ENCODE measurements at places on chromosomes 11 and 22.

DNA sequence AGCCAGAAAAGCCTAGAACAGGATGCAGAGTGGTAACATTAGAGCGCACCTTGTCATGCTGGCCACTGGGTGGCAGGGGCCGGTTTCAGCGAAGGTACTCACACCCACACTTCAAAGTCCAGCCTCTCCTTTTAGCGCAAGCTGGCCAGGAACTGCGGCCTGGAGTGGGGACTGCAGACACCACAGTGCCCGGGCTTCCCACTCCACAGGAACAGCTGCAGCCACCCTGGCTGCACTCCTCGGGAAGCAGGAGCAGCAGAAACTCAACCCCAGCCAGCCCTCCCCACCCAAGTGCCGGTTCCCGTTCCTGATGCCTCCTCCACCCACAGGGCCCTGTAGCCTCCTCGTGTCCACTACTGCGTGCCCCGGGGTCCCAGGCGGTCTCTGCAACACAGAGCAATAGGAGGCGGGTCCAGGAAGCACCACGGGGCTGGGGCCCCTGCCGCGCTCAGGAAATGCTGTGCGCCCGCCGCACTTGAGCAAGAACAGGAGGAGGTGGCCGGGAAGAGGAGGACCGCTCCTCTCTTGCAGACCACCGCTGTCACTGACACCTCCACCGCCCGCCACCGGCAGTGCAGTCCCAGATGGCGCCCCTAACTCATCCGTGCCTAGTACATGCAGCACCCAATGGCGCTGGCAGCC, 2.2 kb downstream of the RFPL2 start:
- no peak for DNase-seq

DNA sequence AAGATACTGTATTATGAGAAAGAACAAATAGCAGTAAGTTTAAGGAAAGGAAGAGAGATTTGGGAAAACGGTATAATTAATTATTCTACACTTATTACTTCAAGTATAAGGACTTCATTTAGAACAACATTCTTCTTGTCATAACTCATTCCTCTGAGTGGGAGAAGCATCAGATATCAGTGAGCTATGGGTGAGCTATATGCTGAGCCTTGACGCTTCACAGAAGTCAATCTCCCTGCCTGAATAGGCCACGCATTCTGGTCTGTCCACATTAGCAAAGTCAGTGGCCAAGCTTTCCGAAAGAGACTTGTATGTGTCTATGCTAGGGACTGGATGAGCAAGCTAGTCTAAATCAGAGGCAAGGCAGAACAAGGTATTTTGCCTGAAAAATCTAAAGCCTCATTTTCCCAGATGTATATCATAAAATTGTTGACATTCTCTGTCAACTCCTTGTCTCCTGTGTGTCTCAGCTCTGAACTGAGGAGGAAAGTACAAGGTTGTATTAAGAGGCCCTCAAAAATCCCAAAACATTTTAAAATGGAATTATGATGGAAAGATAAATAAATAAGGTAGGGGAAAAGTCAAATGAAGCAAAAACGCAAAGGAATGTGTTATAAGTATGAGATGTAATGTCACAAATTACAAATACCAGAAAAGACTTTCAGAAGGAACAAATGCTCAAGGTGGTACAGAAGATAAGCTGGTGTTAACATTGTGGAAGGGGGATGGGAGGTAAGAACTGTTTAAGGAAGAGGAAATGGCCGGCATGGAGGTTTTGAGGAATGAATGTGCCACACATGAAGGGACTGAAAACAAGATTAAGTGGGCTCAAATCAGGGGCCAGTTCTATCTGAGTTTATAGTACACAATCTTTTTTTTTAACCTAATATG, 1.4 kb downstream of the OR52N2 start:
- no peak for DNase-seq

- no peak for DNase-seq
Measured at GRCh38 chr11:134630861-134631260, 218.8 kb upstream of the B3GAT1 start.

- DNase-seq: no peak
Measured at GRCh38 chr11:89267660-89268302, 90.1 kb downstream of the TYR start.

- no peak for DNase-seq
Measured at GRCh38 chr11:22554221-22554620, 71.4 kb downstream of the FANCF start.

DNA sequence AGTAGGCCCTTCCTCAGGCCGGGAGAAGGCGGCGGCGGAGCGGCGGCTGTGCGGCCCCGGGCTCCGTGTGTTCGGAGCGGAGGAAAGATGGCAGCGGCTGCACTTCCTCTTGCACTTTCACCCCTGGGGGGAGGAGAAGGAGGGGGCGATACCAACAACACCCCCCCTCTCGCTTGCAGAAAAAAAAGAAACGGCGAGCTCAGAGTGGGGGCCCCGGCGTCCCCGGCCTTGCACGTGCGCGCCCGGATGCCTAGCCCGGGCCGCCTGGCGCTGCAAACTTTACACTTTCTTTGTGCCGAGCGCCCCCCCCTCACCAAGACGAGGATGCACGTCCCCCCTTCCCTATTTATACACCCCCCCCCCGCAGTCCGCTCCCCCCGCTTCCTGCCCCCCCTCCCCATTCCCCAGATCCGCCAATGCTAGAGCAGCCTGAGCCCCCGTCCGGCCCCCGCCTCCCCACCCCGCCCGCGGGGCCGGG, at the start of gene PATZ1:
Gene PATZ1, minus strand, starts transcription at position 92 of the 478 bp plus-strand sequence. CDS start 744 bp downstream, outside the sequence.
- peak; percentile 45 for DNase-seq

DNA sequence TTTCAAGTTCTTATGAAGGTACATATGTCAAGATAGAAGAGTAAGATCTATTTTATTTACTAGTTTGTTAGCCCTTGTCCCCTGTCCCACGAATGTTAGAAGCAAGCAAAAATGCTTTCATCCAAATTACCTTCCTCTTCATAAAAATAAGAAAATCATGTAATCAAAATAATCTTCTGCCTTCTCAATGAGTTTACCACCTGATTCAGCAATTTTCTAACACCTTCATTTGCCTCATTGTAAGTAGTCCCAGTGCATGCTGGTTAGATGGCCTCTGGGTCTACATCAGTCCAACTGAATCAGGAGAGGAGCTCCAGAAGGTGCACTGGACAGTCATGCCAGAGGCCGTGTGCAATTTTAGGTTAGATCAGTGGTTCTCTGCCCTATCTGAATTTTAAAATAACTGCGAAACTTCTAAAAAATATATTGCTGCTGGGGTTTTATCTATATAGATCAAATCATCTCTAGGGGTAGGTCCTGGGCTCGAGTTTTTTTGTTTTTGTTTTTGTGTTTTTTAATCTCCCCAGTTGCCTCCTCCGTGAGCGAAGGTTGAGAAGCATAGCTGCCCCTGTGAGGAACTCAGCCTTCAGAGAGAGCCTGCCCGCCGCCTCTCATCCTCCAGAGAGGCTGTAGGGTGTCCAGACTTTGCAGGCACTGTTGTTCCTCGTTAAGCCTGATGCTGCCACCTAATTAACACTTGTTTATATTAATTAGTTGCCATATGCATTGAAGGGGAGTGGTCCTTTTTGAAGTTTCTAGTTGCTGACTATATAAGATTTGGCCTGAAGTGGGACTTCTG, 32.2 kb downstream of the C22orf31 start:
- no peak for DNase-seq

DNA sequence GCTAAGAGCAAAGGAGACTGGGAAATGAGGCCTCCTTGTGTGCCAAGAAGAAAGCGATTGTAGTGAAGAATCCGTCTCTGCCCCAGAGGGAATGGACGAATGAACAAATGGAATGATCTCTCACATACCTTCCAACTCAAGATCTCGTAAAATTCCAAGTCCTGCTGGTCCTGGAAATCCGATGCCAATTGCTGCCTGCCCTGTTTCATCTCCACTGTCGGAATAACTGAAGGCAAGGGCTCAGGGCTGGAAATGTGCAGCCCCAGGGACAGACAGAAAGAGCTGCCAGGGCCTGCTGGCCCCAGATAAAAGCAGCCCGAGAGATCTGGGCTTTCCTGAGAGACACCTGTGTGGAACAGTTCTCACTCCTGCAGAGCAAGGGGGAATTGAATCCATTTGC, 120.9 kb downstream of the MN1 start:
- no peak for DNase-seq

- peak; percentile 47 for DNase-seq
Measured at GRCh38 chr22:37486224-37486845, at the start of gene MFNG. TSS of gene MFNG (minus strand) at chr22:37486384. CDS start at chr22:37486177, 207 bp downstream.

- peak; percentile 28 for DNase-seq
Measured at GRCh38 chr11:73625696-73626318, 20.6 kb upstream of the PLEKHB1 start.

- DNase-seq: no peak
Measured at GRCh38 chr11:70742553-70743291, 344.4 kb downstream of the CTTN start.

- no peak for DNase-seq
Measured at GRCh38 chr11:35321532-35322317, 97.6 kb downstream of the SLC1A2 start.

DNA sequence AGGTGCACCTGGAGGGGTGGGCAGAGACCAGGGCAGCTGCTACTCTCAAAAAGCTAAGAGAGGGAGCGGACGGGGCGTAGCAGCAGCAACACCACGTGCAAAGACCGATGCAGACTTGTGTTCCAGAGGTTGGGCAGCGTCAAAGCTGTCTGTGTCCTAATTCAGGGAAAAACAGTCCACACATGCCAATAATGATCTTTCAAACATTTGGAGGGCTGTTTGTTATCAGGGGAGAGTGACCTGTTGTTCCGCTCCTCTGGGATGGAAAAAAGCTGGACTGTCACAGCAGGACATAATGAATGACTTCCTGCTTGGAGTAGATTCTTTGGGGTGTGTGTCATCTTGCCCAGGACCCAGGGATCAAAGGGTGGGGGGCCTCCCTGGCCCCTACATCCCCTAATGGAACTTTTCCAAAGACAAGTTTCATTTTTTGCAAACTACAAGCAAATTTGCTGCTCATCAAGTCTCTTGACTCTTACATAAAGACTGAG, 6.2 kb upstream of the FBLN1 start:
- DNase-seq: no peak
